Activated T-cell treated with anti-CD3 and anti-CD28 coated beads, Interleukin-2, amount 50 U/mL, for 1 hour (primary cell): ENCODE measurements at places on chromosomes 2 and 18.

DNA sequence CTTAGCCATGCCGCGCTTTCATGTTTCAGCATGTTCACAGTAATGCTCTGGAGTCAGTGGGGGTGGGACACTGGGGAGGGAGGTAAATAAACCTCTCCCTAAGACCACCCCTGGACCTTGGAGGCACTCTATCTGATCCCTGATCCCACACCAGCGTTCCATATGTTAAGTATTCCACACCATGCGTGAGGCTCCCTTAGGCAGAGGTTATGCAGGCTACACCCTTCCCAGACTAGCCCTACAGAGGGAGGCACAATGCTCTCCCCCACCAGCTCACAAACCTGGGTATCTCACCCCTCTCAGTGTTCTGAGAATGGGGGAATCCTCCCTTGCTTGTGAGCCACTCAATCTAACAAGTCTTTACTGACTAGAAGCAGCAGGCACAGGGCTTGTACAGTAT, 1610.4 kb upstream of the ZEB2 start:
- no peak for DNase-seq

GRCh38 chr2:127737892-127738291, 36.6 kb downstream of the SFT2D3 start:
- no peak for DNase-seq

GRCh38 chr18:56089612-56090258, 501.7 kb upstream of the TCF4 start:
- DNase-seq: no peak

DNA sequence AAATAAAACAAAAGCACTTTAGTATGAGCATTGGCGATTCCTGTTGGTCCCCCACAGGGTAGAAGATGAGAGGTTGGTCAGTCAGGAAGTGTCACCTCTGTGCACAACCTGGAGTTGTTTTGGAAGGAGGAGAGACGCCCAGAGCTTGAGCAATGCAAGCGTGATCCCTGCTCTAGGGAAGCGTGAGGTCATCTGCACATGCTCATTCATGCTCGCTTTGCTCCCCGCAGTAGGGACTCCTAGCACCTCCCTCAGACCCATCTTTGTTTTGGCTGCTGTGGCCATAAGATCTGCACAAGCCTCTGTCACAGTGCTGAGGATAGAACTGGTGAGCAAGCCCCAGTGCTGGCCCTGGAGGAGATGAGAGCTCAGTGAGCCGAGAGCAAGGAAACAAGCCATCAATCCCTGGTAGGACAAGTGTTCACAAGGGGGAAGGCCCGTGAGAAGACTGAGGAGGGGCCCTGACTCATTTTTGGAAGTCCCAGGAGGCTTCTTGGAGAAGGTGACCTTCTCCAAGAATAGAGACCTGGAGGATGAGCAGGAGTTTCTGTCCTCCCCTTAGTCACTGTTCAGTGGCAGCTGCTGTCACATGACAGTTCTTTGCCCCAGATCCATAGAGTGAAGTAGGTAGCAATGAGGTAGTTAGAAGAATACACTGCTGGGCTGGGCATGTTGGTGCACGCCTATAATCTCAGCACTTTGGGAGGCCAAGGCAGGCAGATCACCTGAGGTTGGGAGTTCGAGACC, 13.3 kb upstream of the ATP8B1 start:
- DNase-seq: no peak

- DNase-seq: no peak
Observed at GRCh38 chr2:123036300-123036699, 988.8 kb upstream of the CNTNAP5 start.

DNA sequence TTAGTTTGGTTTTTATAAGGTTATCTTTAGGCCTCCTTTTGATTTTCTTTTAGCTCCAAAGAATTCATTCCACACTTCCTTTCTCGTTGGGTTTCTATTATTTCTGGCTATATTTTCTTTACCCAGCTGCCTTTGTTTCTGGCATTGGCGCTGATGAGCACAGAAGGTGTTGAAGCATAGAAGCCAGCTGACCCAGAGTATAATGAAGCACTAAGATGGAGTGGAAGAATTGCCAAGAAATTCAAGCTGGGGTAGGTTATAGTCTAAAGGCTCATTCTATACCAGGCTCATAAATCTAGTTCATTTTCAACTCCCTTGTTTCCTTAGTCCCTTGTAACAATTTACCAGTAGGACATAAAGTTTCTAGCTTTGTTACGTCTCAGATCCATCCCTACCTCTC, 169.5 kb downstream of the HRH4 start:
- no peak for DNase-seq

GRCh38 chr18:68448736-68449135, 266.2 kb downstream of the TMX3 start:
- no peak for DNase-seq

DNA sequence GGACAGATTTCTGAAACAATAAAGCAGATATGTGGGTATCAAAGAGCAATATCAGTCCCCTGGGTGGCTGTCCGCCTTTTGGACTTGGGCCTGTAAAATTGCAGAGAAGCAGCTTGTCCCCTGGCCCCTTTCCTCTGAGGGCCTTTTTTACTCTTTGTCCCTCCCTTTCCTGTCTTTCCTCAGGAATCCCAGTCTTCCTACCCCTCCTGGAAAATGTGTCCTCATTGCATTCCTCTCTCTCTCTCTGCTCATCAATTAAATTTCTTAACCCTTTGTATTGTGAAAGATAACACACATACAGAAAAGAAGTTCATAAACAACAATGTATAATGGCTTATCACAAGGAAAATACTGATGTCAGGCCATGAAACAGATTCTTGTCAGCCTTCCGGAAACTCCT, 3.0 kb upstream of the GRB14 start:
- no peak for DNase-seq

- no peak for DNase-seq
Observed at GRCh38 chr2:140737006-140737405, 1393.8 kb downstream of the LRP1B start.

DNA sequence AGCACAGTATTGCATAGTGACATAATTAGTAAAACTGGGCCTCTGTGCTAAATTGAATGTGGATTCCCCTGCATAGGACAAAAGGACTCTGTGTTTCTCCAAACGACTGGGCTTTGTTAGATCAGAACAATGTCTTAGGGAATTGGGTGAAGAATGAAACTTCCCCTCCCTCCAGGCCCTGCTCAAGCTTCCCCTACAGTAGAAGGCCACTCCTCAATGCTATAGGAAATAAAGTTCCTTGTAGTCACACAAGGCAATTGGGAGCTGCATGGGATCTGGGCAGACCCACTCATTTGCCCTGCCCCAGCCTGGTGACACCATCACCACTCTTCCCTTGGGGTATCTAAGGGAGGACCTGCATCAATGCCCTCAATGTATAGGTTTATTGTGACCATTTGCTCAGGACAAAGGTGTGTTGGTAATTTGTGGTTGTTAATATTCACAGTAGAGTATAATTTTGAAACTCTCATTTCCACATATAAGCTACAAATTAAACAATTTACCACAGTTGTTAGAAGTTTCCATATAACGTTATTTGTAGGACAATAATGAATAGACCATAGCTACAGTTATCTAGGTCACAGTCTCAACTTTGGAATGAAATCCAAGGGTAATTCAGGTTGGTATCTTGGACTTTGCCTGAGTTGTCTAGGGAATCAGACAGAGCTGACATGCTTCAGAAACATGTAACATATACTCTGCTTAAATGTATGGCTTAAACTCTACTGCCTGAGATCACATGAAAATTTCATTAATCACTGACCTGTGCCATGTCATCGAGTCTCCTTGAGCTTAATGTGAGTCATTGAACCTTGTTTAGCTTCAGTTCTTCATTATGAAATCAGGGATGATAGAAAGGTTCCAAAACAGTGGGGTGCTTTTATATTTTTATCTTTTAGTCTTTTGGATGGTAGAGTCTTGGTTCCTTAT, 64.8 kb upstream of the DARS1 start:
- no peak for DNase-seq

- no peak for DNase-seq
Observed at GRCh38 chr2:222568865-222569264, 87.0 kb downstream of the FARSB start.

GRCh38 chr2:237669628-237670392, 42.4 kb downstream of the LRRFIP1 start:
- DNase-seq: no peak

- DNase-seq: no peak
Observed at GRCh38 chr18:30889519-30890301, 152.8 kb downstream of the DSC3 start.
